CD14-positive monocyte (primary cell): ENCODE measurements at places on chromosomes 1 and 21.

DNA sequence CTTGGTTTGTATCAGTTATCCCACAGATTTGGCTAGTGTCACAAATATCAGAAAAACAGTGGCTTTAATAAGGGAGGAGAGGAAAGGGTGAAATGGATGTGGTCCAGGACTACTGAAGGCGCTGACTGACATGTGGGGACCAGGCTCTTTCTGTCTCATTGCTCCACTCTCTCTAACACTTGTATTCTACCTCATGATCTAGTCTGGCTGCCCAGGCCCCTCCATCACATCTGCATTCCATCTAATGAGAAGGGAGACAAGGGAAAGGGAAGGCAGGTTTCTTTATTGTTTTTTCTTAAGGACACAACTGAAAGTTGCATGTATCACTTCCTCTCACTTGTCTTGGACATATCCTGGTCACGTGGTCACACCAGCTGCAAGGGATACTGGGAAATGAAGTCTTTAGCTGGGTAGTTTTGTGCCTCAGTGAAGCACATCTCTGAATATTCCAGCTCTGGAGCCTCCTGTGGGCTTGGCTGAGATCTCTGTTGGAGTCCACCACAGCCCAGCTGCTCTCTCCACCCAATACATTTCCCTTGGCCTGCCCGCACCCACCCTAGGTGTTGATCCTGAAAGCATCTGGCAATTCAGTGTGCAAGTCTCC lies 42.0 kb upstream of the PADI2 start:
- DNase-seq: peak; percentile 64

- DNase-seq: no peak
These were observed 10.4 kb downstream of the MGST3 start for GRCh38 chr1:165641231-165641987.

DNA sequence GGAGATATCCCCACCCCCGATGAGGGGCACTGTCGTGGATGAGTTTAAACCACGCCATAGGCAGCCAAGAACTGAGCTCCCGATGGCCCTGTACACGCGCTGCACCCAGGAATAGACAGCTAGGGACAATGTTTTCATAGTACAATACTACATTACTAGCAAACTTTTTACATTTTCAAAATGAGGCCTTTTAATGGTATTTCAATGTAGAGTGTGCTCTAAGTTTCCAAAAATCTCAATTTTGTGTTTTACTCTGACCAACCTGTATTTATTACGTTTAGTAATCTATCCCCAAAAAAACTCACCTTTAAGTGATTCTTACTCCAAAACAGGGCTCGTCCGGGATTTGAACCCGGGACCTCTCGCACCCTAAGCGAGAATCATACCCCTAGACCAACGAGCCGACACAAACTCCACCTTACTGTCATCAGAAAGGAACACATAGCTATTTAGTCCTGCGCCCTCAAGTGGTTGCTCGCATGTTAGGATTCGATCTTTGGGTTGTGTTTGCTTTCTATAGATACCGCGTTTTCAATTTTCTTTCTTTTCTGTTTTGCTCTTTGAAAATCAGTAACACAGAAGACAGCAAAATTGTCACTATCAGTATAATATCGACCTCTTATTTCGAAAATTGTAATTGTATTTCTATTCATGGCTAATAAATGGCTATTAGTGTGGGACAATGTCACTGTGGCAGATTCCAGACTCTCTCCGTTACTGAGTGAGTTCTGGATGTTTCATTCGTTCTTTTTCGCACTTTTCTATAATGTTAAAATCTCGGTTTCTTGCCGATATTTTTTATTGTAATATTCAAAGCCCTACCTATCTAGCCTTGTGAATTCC lies 6.4 kb upstream of the MPZL1 start:
- DNase-seq: peak; percentile 90

DNA sequence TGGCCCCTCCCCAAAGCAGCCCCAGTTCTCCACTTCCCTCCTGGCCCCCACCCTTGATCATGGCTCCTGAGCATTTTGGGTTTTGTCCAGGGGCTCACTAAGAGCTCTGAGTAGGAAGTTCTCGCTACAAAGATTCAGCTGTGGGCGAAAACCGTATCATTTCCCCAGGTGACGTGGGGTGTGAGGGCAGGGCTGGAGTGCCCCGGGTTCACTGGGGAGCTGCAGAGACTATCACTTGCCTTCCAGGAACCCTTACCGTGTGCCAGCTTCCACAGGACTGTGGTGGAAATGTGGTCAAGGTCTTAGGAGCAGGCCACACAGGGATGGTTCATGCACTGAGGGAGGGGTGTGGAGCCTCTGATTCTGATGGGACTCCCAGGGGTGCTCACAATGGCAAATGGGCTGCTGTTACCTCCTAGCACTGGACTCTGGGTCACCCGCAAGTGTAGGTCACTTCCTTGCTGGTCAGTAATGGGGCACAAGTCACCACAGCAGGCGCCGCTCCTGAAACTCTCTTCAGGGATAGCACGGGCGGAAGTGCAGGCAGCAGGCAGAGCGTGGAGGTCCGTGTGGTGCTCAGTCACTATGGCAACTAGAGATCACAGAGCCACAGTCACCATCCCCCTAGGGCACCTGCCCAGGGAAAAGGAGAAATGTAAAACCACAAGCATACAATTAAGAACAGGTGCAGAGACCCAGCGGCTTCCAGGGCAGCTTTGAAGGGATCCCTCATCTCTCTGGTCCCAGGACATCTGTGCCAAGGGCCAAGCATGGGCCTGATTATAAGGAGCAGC lies 35.4 kb downstream of the RSPH1 start:
- DNase-seq: no peak
